ENCODE measurements at places on chromosomes 11 and 22.

DNA sequence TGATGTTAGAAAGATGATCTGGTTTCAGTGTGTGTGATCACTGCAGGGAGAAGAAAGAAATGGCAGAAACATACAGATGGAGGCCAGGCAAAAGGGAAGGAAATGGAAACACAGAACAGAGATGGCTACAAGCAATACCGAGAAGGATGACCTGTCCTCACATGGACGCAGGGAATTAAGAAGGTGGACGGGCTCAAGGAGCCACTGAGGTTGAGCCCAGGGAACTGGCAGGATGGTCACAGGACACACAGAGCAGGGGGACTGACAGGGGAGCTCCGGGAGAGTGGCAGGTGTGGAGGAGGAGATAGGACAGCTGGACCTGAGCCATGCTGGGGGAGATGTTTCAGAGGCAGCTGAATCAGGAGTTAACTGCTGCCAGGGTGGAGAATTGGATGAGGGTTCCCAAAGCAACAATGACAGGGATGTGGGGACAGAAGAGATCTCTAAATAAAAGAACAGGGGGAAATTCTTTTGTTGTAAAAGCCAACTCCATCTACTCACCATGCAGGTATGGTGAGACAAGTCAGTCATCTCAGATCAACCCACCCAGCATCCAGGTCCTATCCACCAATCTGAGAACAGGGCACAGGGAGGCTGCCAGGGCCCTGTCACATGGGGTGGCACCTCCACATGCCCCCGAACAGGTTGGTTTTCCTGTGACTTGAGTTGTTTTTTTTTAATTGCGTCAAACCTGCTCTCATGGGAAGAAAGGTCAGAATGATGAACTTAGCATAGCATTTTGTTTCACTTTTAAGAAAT lies 26.3 kb downstream of the KLHL22 start:
- peaks cover 49% of the 10 kb centered on the region for H3K4me1 ChIP-seq
- H3K27me3 ChIP-seq, result no peaks in the 10 kb centered on the region
- H3K36me3 ChIP-seq, result peaks cover 13% of the 10 kb centered on the region
- H3K4me3 ChIP-seq, result no peak overlapping the region
- peak overlapping the region; percentile 31 for H3K27ac ChIP-seq

- H3K4me1 ChIP-seq, result peaks cover 12% of the 10 kb centered on the region
- H3K36me3 ChIP-seq, result no peaks in the 10 kb centered on the region
- no peak overlapping the region for H3K4me3 ChIP-seq
Measured at GRCh38 chr11:93536101-93536861, 6.9 kb downstream of the SMCO4 start.

GRCh38 chr11:80281194-80281593 lies 840.4 kb upstream of the TENM4 start:
- no peaks in the 10 kb centered on the region for H3K4me1 ChIP-seq
- no peak overlapping the region for H3K4me3 ChIP-seq
- no peaks in the 10 kb centered on the region for H3K27me3 ChIP-seq
- H3K27ac ChIP-seq, result no peak overlapping the region
- H3K36me3 ChIP-seq, result no peaks in the 10 kb centered on the region
- no peak for DNase-seq

DNA sequence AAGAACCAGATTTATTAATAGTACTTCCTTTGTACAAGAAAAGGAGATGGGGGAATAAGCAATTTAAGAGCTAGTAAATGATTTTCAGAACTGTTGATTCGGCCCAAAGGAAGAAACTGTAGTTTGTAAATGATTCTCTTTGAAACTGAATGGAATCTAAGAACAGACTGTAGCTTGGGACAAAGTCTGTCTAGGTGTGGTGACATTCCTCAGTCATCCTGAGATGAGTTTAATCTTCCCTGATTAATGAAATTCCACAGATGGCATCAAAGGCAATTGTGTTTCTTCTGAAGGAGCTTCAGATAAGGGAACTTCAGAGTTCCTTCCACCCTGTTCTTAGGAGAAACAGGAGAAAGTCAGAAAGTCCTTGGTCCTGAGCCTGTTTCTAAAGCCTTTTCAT lies 2095.9 kb downstream of the LRRC4C start:
- H3K27me3 ChIP-seq, result no peaks in the 10 kb centered on the region
- H3K36me3 ChIP-seq, result no peaks in the 10 kb centered on the region
- no peak for DNase-seq
- peaks cover 27% of the 10 kb centered on the region for H3K4me1 ChIP-seq

DNA sequence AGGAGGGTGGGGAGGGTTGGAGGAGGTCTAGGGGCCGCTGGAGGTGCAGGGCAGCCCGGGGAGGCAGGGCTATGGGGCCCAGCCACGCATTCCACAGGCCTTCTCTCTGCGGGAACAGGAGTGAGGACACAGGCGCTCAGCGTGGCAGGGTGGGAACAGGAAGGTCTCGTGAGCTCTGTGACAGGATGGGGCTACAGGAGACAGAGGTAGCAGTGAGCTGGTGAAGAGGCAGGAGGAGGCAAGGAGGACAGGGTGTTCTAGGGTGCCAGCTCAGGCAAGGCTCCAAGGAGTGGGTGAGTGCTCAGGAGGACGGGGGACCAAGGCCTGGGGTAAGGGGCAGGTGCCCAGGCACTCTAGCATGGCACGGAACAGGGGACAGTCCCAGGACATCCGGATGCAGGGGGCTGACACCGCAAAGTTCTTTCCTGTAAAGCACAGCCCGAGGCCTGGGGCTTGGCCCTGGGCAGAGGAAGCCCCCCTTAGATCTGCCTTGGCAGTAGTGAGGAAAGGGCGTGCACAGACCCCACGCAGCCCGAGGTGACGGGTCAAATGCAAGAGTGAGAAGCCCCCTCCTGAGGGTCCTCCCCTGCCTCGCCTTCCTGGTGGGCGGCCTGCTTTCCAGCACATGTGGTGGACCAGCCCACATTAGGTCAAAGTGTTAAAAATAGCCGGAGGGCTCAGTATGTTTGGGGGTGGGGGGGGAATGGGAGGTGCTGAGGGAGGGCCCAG lies 4.7 kb upstream of the NEAT1 start:
- DNase-seq, result peak; percentile 73
- H3K36me3 ChIP-seq, result peaks cover 23% of the 10 kb centered on the region
- peak overlapping the region; percentile 99 for H3K27ac ChIP-seq
- H3K4me1 ChIP-seq, result peaks cover 36% of the 10 kb centered on the region

- peaks cover 26% of the 10 kb centered on the region for H3K4me1 ChIP-seq
- H3K27me3 ChIP-seq, result no peaks in the 10 kb centered on the region
- H3K27ac ChIP-seq, result no peak overlapping the region
- DNase-seq, result no peak
Measured at GRCh38 chr11:44711787-44712608, 14.8 kb upstream of the TSPAN18 start.

- H3K36me3 ChIP-seq, result no peaks in the 10 kb centered on the region
- H3K4me3 ChIP-seq, result no peak overlapping the region
- peaks cover 2% of the 10 kb centered on the region for H3K27me3 ChIP-seq
- no peak for DNase-seq
- no peak overlapping the region for H3K27ac ChIP-seq
Measured at GRCh38 chr11:109960831-109961230, 132.4 kb upstream of the ZC3H12C start.

DNA sequence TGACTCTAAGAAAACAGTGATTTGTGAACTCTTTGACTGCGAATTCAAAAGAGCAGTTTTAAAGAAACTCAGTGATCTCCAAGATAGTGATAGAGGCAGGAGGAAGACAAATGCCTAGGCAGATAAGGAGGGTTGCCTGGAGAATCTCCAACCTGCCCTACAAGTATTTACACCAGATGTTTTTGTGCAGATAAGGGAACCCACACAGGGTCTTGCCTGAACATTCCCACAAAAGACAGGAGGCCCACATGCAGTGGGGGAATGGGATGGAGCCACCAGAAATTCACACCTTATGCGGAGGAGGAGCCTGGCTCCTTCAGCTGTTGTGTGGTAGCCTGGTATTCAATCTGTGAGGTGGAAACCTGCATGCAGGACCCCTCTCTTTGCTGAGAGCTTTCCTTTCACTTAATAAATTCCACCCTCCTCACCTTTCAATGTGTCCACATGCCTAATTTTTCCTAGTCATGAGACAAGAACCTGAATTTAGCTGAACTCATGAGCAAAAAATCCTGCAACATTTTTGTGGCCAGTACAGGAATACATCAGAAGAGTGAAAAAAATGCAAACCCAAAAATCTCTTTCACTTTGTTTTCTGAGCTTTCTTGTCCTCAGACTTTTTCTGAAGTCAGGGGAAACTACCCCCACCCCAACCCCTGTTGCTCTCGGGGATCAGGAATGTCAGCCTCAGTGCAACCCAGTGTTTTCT lies 8.1 kb upstream of the GLYAT start:
- H3K4me3 ChIP-seq, result no peak overlapping the region
- DNase-seq, result no peak
- H3K27ac ChIP-seq, result no peak overlapping the region
- H3K36me3 ChIP-seq, result peaks cover 12% of the 10 kb centered on the region
- H3K4me1 ChIP-seq, result peaks cover 11% of the 10 kb centered on the region

DNA sequence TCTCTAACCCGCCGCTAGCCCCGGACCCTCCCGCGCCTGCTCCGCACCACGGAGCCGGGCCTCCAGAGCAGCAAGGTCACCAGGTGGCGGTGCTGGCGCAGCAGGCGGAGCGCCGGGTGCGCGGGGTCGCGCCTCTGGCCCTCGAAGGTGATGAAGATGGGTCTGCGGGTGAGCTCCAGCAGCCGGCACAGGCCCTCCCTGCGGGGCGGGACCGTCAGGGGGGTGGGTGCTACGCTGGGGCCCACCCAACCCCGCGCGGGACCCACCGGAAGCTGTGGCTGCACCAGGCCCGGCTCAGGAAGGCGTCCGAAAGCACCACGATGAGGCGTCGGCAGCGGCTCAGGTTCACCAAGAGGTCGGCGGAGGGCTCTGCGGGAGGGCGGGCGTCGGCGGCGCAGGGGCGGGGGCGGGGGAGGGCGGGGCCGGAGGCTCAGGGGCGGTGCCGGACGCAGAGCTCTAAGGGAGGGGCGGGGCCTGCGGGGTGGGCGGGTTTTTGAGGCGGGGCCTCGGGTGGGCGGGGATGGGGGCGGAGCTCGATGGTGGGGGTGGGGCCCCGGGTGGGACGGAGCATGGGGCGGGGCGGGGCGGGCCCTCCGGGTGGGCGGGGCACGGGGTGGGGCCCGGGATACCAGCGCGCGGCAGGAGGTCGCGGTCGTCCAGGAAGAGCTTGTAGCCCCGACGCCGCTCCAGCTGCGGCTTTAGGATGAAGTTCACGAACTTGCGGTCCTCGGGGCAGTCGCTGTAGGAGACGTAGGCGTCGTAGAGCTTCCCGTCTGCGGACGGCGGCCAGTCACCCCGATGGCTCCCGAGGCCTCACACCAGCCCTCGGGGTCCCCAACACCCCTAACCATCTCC lies 7.8 kb downstream of the SIGIRR start:
- no peaks in the 10 kb centered on the region for H3K27me3 ChIP-seq
- peak; percentile 91 for DNase-seq
- no peak overlapping the region for H3K27ac ChIP-seq
- H3K36me3 ChIP-seq, result peaks cover 1% of the 10 kb centered on the region
- peaks cover 2% of the 10 kb centered on the region for H3K4me1 ChIP-seq

DNA sequence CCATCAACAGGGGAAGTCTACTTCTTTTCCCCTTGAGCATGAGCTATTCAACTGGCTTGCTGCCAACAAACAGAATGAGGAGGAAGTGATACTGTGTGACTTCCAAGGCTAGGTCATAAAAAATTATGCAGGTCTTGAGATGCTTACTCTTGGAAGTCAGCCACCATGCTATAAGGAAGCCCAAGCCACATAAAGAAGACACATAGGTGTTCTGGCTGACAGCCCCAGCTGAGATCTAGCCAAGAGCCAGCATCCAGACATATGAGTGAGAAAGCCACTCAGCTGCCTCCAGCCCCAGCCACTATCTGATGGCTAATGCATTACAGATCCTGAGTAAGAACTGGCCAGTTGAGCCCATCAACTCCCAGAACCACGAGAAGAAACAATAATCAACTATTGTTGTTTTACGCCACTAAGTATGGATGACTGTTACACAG lies 31.0 kb upstream of the PPP2R1B start:
- DNase-seq, result peak; percentile 12
- H3K4me3 ChIP-seq, result no peak overlapping the region
- H3K36me3 ChIP-seq, result peaks cover 35% of the 10 kb centered on the region
- H3K4me1 ChIP-seq, result peaks cover 5% of the 10 kb centered on the region
- no peaks in the 10 kb centered on the region for H3K27me3 ChIP-seq
- H3K27ac ChIP-seq, result no peak overlapping the region

DNA sequence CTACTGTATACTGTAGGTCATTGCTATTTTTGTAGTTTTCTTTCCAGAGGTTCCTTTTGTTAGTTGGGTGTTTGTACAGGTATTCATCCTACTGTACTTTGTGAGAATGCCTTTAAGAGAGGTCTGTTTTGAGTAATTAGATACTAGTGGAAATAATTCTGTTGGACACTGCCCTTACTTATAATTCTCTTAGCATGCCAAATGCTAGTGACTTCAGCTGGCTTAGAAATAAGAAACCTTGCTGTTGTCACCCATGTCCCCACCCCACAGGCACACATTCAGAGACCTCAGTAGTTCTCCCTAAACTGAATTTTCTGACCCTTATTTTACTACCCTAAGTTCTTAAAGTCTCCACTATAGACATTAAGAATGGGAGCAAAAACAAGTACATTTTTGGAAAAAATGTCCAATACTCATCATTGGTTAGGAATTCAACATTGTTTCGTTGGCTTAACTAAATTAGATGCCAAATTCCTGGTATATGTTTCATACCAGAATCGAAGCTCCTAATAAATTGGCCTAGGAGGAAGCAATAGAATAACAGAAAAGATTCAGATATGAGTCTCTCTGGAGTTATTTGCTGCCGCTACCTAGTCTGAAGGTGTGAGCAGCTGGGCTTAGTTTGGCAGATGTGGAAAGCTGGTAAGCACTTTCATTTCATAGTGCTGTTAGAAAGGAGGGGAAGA lies 28.4 kb downstream of the ZNF143 start:
- H3K4me3 ChIP-seq, result no peak overlapping the region
- no peaks in the 10 kb centered on the region for H3K27me3 ChIP-seq
- no peak overlapping the region for H3K27ac ChIP-seq
- DNase-seq, result no peak

DNA sequence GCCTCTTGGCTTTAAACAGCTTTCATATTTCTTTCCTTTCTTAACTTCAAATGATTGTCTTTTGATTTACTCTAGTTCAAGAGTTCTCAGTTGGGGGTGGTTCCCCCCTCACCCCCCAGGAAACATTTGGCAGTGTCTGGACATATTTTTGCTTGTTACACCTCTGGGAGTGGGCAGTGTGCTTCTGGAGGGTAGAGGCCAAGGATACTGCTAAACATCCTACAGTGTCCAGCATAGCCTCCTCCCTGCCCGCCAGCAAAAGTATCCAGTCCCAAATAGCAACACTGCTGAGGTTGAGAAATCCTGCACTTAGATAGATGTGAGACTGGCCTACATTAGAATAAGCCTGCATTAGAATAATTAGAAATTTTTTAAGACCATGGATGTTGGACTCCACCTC lies 3.2 kb downstream of the PPP6R3 start:
- peak overlapping the region; percentile 50 for H3K4me3 ChIP-seq
- H3K36me3 ChIP-seq, result peaks cover 15% of the 10 kb centered on the region
- H3K27ac ChIP-seq, result peak overlapping the region; percentile 56

GRCh38 chr22:29482253-29482652 lies 2.2 kb downstream of the NEFH start:
- no peak overlapping the region for H3K4me3 ChIP-seq
- no peak overlapping the region for H3K27ac ChIP-seq

- H3K27ac ChIP-seq, result peak overlapping the region; percentile 12
- peak; percentile 87 for DNase-seq
- H3K27me3 ChIP-seq, result no peaks in the 10 kb centered on the region
- H3K4me3 ChIP-seq, result no peak overlapping the region
- H3K4me1 ChIP-seq, result peaks cover 27% of the 10 kb centered on the region
- peaks cover 12% of the 10 kb centered on the region for H3K36me3 ChIP-seq
Measured at GRCh38 chr22:31313366-31314147, 21.3 kb upstream of the PIK3IP1 start.

- no peak for DNase-seq
- peaks cover 5% of the 10 kb centered on the region for H3K27me3 ChIP-seq
- H3K36me3 ChIP-seq, result no peaks in the 10 kb centered on the region
- H3K4me3 ChIP-seq, result no peak overlapping the region
- H3K27ac ChIP-seq, result no peak overlapping the region
- no peaks in the 10 kb centered on the region for H3K4me1 ChIP-seq
Measured at GRCh38 chr11:130456286-130456685, 7.8 kb downstream of the ADAMTS15 start.
